ENCODE measurements at places on chromosomes 1 and 21.

- no peak for DNase-seq
These were observed 407 bp downstream of the WNT4 start for GRCh38 chr1:22142315-22143064.

DNA sequence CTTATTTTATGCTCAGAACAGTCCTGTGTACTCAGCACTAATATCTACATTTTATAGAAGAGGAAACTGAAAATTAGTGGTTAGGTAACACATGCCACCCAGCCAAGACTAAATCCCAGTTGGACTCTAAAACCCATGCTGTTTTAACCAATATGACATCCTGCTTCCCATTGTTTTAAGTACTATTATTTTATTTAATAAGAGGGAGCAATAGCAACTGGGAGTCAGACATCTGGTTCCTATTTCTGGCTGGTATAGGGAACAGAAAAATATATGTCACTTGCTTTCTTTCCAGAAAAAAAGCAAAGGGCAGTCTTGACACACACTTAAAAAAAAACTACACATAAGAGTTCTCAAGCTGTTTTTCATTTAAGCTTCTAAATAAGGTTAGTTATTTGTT lies 11.9 kb downstream of the KLHL12 start:
- DNase-seq: no peak

DNA sequence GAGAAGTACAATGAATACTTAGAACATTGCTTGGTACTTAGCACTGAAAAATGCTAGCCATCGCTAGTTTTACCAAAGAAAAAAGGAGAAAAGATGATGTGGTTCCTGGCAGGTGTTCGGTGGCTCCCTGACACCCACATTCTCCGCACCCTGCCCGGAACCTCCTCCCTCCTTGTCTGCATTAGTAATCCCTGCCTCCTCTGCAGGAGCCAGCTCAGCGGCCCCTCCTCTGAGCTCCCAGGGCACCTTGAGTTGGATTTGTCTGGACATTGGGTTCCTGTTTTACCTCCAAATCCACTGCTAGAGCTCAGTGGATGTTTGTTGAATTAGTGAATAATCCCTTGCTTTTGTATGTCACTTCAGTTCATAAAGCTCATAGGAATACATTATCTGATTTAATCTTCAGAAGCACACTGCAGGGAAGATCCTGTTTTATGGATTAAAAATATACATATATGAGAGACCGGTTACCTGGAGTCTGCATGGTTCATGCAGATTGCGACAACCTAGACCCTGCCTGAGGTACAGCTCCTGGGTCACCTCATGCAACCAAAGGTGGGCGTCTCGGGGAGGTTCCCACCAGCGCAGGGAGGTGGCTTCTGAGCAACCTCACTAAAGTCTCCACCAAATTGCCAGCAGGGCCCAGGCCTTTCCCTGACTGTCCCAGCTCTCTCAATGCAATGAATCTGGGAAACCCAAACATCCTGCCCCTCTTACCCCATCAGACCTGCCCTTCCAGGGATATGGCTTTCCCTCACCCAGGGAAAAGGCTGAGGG lies 24.2 kb downstream of the PCAT6 start:
- no peak for DNase-seq

DNA sequence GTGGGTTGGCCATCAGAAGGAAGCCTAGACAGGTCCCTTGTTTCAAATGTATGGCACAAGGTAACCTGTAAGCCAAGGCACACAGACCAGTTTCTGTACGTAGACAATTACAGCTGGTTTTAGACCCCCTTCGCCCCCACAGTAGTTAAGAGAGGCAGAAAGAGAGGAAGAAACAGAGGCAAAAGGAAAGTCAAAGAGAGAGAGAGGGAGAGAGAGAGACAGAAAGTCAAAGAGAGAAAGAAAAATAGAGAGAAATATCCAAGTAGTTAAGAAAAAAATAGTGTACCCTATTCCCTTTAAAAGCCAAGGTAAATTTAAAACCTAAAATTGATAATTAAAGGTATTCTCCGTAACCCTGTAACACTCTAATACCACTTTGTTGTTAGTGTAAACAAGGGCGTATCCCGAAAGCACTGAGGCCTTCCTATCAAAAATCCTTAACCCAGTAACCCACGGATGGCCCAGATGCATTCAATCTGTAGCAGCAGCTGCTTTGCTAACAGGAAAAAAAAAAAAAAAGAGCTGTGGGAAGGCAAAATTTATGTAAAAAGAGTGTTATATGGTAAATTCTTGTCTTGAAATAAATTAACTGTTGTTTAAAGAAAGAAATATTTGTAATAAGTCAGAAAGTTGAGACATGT lies 49.4 kb downstream of the ADCY10 start:
- DNase-seq: no peak

All from inflammatory macrophage (primary cell).